Effector CD4-positive, alpha-beta T cell (primary cell): ENCODE measurements at places on chromosomes 4 and X.
A peak's percentile ranks its signal among the peaks of the same experiment; 100 is the strongest.

DNA sequence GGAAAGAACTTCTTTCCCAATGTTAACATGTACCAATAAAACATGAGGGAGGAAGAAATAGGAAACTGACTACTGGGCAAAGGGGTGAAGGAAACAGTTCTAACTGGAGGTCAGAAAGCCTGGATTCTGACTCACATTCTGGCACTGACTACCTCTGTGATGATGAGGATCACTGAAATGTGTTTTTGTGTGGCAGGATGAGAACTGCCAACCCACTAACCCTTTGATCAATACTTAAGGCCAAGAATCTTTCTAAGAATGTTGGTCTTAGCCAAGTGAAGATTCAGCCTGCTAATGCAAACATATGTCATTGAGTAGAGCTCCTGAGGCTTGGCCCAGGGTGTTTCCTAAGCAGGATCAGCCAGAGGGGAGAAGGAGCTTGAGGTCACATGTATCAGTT, 4.6 kb downstream of the ALAS2 start:
- DNase-seq, result no peak

GRCh38 chr4:71377561-71377960, 38.7 kb downstream of the SLC4A4 start:
- no peak for DNase-seq

DNA sequence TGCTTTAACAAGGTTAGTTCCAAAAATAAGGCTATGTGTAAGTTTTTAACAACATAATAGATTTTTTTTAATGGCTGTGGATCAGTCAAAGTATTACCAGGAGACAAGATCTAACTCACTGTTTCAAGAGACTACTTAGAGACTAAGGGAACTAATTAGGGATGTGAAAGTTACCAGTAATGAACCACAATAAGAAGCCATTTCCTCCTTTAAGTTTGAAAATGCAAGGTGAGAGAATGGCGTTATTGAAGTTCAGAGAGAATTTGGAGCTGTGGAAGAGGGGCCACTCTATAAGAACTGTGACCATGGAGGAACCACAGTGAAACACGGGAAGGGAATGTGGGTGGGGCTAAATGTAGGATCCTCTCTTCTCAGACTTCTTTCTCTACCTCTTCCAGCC, 624.2 kb downstream of the GLUD2 start:
- no peak for DNase-seq

- no peak for DNase-seq
Observed at GRCh38 chr4:137909529-137910309, 332.4 kb downstream of the SLC7A11 start.

- DNase-seq, result no peak
Observed at GRCh38 chr4:7822877-7823276, 116.8 kb downstream of the AFAP1 start.

GRCh38 chr4:31467781-31468180, 747.6 kb downstream of the PCDH7 start:
- DNase-seq, result no peak

- no peak for DNase-seq
Observed at GRCh38 chrX:57178605-57179004, 41.4 kb upstream of the SPIN2A start.

GRCh38 chrX:115898382-115899001, 272.1 kb upstream of the AGTR2 start:
- peak; percentile 53 for DNase-seq

- DNase-seq, result no peak
Observed at GRCh38 chr4:37604461-37604860, 81.7 kb downstream of the RELL1 start.

DNA sequence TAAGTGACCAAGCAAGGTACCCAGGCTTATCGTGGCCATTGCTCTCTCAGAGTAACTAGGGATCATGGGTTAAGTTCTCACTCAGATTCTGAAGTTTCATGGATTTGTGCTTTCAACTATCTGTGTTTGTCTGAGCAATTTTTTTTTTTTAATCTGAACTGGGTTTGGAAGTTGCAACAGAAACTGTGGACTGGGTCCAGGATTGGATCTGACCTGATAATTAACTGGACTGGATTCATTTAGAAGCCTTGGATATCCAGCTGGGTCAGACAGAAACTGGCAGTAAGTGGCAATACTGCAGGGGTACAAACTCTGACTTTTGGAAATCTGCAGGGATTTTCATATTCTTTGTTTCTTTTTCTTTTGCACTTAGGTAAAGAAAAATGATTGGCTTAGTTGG, 38.7 kb upstream of the FGF2 start:
- DNase-seq, result no peak

- no peak for DNase-seq
Observed at GRCh38 chrX:6558979-6559378, 24.1 kb upstream of the VCX3A start.

GRCh38 chrX:118772051-118772450, 44.6 kb downstream of the IL13RA1 start:
- no peak for DNase-seq

DNA sequence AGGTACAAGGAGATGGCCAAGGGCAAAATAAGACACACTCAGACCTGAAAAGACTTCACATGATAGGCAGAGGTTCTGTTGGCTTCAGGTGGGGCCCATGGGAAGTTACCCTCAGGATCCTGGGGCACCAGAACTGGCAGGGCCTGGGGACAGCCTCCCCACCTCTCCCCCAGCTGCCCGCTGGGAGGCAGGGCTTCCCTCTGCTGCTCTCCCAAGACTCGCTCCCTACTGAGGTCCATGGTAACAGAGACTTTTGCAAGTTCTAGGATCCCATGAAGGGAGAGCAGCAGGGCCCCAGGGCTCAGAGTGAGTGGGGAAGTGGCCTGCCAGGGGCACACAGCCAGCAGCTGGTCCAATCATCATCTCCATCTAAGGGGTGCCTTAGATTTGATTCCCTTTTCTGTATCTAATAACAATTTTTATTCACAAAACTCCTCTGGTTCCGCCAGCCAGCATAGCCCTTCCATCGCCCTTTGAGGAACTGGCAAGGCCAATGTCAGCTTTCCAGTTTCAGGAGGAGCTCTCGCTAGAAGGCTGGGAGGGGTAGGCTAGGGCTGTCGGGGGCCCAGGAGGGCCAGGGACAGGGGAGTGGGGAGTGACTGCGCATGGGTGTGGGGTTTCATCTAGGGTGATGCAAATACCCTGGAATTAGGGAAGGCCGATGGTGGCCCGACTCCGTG, 78.2 kb downstream of the SLC2A9 start:
- DNase-seq, result no peak

DNA sequence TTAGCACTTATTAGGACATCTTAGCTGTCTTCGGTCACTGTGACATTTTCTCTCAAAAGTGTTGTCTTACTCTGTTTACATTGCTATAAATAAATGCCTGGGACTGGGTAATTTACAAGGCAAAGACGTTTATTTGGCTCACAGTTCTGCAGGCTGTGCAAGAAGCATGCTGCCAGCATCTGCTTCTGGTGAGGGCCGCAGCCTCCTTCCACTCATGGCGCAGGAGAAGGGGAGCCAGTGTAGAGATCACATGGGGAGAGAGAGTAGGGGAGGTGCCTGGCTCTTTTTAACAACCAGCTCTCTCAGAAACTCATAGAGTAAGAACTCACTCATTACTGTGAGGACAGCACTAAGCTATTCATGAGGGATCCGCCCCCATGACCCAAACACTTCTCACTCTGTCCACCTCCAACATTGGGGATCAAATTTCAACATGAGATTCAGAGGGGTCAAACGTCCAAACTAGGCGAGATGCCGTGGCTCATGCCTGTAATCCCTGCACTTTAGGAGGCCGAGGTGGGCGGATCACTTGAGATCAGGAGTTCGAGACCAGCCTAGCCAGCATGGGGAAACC, 43.5 kb upstream of the HERC6 start:
- no peak for DNase-seq

DNA sequence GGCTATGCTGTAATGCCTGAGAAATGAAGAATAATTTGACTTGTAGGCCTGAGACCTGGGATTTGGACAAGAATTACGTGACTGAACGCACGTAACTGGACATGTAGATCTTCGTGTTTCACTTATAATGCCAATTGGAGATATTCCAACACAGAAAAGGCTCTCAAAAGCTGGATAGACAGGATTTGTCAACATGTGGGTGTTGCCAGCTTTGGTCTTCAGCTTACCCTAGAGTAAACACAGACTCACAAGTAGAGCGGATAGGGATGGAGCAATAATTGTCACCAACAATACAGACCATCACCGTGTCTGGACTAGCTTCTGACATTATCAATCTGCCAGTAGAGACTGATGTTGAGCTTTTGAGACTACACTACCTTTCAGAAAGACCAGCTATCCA, 1511.0 kb upstream of the ADGRL3 start:
- no peak for DNase-seq

DNA sequence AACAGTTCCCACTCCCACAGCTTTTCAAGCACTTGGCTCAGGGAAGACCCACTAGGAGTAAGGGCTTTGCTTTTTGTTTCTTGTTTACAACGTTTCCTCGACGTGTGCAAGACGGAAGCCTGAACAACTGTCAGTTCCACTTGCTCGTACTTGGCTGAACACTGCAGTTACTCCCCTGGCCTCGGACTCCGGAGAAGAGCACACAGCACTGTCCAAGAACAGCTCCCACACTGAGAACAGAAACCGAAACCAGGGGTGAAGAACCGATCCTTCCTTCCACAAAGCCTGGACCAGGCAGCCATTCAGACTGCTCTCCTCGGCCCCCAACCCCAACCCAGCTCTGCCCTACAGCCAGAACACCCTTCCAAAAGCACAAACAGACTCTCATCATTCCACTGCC, 25.5 kb downstream of the IRF2 start:
- no peak for DNase-seq

DNA sequence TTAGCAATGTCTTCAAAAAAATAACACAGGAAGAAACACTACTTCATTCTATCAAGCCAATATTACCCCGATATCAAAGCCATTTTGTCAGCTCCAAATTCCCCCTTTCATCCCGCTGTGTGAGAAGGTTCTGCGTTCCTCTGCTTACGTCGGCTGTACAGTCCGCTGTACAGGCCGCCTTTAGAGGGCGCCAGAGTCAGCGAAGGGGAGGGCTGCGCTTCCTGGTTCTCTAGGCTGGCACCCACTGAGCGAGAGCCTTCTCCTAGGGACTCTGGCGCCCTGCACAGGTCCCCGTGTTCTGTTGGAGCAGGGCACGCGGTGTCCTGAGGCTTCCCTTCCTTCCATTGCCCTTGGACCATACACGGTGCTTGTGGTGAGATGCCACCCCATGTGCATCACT, 25.3 kb upstream of the CT45A1 start:
- no peak for DNase-seq

DNA sequence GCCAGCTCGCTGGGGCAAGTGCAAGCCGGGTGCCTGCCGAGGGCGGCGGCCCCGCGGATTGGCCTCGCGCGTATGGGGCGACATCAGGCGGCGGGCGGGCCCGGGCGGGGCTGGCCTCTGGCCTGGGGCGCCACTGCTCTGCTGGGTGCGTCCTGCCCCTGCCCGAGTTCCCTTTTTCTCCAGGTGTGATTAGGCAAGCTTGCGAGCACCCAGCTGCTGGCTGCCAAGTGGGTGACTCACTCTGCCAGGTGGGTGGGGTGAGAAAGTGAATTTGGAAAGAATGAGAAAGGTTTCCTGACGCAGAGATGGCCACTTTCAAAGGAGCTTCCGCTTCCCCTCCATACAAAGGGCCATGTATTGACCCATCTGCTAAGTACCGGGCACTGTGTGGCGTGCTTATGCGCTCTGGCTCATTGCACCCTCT, 32.5 kb downstream of the FGFBP1 start:
- no peak for DNase-seq

DNA sequence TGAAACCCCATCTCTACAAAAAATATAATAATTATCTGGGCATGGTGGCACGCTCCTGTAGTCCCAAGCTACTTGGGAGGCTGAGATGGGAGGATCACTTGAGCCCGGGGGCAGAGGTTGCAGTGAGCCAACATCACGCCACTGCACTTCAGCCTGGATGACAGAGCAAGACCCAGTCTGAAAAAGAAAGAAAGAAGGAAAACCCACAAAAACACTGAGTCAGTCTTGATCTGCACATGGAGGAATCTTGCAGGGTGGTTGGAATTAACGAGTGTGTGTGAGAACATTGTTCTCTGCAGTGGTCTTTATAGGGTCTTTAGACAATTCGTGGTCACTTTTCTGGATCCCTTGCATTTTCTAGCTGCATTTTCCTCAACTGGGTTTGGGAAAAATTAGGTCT, 23.2 kb downstream of the ADD1 start:
- no peak for DNase-seq

GRCh38 chr4:92236877-92237276, 66.9 kb upstream of the GRID2 start:
- DNase-seq, result no peak

GRCh38 chr4:142243255-142243654, 602.8 kb downstream of the INPP4B start:
- DNase-seq, result no peak

DNA sequence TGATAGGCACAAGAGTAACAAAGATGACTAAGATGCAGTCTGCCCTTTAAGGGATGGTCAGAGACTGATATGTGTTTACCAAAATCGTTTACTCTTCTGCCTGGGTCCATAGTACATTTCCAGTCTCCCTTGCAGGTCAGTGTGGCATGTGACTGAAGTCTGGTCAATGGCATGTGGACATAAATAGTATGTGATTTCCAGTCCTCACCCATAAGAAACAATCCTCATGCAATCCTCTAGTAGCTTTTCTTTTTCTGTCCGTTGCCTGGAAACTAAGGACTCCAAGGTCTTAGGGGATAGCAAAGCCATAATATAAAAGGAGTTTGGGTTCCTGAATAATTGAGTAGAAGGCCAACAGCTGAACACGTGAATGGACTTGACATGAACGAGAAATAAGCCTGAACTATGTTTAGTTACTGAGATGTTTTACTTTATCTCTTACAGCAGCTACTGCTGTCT, 1.1 kb downstream of the SLC9B2 start:
- DNase-seq, result no peak

DNA sequence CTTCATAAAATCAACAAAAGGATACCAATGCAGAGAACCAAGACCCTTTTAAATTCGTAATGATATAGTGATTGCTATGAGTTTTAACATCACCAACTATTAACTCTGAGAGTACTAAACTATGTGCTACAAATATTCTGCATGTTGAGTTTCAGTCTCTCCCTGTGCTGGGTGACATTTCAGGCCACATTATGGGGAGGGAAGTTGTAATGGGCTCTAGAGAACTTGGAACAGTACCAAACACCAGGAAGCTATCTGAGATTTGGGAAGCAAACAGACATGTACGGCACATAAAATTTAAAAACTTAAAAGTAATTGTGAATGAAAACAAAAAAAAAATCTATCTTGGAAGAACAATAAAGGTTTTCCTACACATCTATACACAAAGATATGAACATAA, 59.6 kb upstream of the PRSS48 start:
- DNase-seq, result no peak

DNA sequence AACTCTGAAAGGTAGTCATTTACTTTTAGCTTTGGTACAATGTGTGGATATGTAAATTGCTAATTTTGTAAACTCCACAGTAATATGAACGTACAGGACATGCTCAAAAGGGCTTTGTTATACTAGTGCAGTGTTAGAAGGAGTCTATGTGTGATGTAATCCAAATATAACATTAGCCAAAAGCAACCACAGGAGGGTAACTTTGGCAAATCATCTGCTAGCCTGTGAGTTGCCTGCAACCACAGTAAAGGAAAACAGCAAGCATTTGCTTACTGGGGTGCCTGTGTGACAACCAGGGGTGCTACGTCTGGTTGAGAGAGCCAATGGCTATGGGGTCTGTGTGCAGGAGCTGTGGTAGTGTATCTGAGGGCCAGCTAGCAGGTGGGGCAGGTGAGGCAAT, 245.8 kb downstream of the ADAMTS3 start:
- DNase-seq, result no peak
